ENCODE measurements at places on chromosomes 5 and 9. TPM values are rescaled to one million over a fixed set of nuclear protein-coding genes. Genes with fewer than 3 reads are reported as not detected.

The SPATA31D4 gene
- not detected for total RNA-seq

The CDH9 gene
- total RNA-seq = not detected

The ARSI gene
- total RNA-seq = not detected

The CDC20B gene
- 0.18 TPM for total RNA-seq

The SLC6A18 gene
- not detected for total RNA-seq

The PCSK1 gene
- total RNA-seq = not detected

The PCDHA3 gene
- total RNA-seq = not detected

- no peak for DNase-seq
Observed at GRCh38 chr5:94745786-94746730, 127.6 kb downstream of the SLF1 start.

DNA sequence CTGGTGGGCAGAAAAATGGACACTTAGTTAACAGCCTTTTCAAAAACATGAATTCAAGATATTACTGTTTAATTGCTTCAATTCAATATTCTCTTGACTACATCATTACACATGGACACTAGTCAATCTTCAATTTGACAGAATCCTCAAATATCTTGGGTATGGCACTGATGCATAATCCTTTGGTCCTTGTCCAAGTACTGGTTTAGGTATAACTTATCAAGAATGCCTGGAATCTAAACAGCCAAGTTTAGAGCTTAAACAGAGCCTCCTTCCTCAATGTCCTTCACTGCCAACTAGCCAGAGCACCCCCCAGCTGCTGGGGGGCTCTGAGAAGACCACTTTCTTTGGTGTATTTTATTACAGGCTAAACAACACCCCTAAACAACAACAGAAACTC, 61.6 kb upstream of the ERCC6L2 start:
- no peak for DNase-seq

GRCh38 chr5:98780390-98780789, 6.9 kb downstream of the RGMB start:
- no peak for DNase-seq

GRCh38 chr5:91182763-91183162, 200.4 kb downstream of the ARRDC3 start:
- no peak for DNase-seq

DNA sequence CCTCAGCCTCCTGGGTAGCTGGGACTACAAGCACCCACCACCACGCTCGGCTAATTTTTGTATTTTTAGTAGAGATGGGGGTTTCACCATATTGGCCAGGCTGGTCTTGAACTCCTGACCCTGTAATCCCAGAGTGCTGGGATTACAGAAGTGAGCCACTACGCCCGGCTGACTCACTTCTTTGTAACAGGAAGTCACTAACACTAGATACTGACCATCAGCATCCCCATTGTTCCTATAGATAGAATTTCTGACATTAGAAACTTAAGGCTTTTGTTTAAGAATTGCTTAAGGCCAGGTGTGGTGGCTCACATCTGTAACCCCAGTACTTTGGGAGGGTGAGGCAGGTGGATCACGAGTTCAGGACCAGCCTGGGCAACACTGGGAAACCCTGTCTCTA, 42.2 kb downstream of the LEAP2 start:
- DNase-seq = no peak

Measured in activated T-helper 2 cell treated with anti-CD3 and anti-CD28 coated beads, Interferon-gamma antibody, Interleukin-2, Interleukin-4, amounts not matched to agents 10 μg/mL and 5 μg/mL and 100 μg/mL, durations not matched to agents 14 hours and 24 hours and 36 hours (primary cell).